Jurkat, Clone E6-1 (cell line): ENCODE measurements at places on chromosomes 12 and 14.

GRCh38 chr14:91392623-91393303 is 24.9 kb downstream of the CCDC88C start:
- no peak for DNase-seq

- no peak for DNase-seq
Measured at GRCh38 chr14:85595981-85596380, 66.0 kb downstream of the FLRT2 start.

GRCh38 chr12:27493260-27493940 is 30.6 kb upstream of the PPFIBP1 start:
- no peak for DNase-seq

DNA sequence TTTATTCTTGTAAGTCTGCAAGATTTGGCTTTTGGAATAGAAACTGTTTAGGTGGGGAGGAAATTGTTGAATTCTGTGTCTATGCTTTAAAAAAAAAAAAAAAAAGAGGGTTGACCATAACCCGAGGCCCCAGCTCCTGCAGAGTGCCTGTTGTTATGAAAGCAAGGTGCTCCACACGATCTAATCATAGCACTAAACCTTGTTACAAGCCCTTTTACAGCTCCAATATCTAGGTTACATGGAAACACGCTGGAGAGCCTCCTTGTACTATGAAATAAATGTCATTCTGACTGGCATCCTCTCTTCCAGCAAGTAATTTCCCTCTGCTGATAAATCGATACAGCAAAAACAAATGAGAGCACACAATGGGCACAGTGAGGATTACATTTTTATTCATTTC is 303.1 kb upstream of the SOX5 start:
- no peak for DNase-seq

GRCh38 chr12:122097927-122098756 is 19.6 kb downstream of the MLXIP start:
- no peak for DNase-seq

DNA sequence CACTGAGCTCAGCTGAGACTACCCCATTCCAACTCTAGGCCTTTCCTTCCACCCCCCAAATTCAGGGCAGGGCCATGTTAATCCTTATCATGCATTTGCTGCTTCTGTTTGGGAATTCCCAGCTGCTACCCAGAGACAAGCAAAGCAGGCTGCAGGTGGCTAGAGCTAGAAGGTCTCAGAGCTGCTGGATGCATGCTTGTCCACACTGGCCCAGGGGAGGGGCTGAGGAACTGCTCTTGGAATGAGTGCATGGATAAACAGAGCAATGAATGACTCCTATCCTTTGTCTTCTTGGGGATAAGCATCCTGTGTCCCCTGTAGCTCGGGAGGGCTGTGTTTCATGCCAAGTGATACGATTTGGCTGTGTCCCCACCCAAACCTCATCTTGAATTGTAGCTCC is 136.8 kb upstream of the NOS1 start:
- DNase-seq = no peak

- DNase-seq = no peak
Measured at GRCh38 chr14:96515731-96516130, 13.5 kb downstream of the PAPOLA start.

GRCh38 chr12:107138990-107139389 is 45.6 kb upstream of the CRY1 start:
- DNase-seq = no peak

DNA sequence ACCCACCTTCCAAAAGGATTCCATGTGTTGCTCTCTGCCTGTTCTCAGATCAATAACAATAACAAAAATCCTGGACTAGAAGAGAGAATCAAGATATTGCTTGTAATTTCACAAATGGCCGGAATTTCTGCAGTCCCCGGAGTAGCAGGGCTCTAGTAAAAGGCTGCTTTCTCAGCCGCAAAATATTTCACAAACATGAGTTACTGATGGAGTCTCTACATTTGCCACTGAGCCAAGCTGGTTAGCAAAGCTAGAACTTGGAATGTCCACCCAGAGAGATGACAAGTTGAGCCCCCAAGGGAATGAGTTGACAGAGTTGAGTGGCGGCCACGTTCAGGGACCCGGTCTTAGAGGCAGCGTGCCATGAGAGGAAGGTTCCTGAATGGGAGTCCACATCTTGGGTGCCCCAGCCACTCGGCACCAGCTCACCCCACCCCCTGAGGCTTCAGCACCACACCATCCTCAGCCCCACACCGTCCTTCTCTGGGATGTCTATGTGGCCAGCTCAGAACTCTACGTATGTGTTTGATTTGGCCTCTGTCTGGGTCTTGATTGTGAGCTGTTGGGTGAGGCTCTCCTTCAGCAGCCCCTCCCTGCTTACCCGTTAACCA is 15.9 kb downstream of the FBLN5 start:
- DNase-seq = no peak

DNA sequence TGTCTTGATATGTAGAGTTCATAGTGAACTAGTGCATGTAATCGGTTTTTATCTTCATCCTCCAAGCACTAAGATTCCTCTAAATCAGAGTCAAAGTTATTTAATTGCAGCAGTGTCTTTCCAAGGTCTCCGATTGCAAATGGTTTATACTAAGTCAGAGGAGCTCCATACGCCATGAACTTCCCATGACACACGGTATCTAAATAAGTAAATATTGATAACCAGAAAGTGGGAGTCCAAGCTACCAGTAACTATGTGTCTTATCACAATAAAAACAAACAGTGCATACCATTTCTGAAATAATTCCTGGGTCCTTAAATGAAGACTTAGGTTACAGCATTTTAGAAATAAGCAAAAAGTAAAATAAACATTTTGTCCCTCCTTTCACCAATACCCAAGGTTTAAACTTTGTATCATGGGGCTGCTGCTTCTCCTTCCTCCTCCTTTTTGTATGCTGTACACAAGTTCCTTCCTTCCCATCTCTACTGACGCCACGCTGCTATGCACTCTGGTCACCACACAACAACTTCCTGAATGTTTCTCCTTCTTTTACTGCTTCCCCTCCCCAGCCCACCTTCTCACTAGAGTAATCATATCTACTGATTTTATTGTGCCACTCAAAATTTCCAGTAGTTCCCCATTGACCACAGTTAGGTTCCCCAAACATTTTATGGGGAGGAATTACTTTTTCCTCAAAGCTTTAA is 10.7 kb downstream of the NR1H4 start:
- DNase-seq = no peak

DNA sequence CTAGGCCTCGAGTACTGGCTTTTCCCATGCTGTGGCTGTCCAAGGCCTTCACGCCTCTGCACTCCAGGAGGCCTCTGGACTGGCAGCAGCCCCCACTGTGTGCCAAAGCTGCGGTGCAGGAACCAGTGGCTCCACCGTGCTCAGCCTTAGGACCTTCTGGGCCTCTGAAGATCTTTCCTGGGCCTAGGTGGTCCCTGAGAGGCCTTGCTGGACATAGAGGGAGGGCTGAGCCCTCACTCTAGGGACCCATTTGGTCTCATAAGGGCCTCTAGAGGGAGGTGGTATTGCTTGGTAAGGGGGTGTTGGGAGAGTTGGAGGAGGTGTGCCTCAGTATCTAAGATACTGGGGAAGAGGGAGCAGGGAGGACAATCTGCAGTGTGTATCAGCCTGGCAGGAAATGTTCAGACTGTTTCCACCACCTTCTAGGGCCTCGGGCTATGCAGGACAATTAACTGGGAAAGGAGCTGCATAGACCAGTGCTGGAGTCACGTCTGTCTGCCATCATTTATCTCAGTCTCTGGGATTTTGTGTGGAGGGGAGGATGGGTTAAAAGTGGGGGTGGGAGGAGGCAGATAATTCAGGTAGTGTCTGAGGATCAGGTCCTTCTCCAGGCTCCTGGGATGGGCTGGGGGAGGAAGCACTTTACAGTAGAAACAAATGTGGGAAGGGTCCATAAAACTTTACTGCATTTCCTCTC is 2.9 kb downstream of the HOXC5 start:
- DNase-seq = no peak

- no peak for DNase-seq
Measured at GRCh38 chr14:94144765-94145164, 15.4 kb upstream of the IFI27L2 start.

DNA sequence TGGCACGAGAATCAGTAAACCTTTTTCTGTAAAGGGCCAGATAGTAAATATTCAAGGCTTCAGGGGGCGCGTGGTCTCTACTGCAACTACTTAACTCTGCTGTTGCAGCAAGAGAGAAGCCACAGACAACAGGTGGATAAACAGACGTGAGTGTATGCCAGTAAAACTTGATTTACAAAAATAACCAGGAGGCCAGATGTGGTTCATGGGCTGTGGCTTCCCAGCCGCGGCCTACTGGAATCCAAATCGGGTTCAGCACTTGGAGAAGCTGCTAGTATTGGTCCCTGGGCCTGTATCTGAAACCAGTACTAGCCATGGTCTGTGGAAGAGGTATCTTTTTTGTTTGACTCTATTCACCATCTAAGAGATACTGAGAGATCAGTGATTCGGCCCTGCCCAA is 13.3 kb downstream of the PPP2R5C start:
- peak; percentile 82 for DNase-seq

DNA sequence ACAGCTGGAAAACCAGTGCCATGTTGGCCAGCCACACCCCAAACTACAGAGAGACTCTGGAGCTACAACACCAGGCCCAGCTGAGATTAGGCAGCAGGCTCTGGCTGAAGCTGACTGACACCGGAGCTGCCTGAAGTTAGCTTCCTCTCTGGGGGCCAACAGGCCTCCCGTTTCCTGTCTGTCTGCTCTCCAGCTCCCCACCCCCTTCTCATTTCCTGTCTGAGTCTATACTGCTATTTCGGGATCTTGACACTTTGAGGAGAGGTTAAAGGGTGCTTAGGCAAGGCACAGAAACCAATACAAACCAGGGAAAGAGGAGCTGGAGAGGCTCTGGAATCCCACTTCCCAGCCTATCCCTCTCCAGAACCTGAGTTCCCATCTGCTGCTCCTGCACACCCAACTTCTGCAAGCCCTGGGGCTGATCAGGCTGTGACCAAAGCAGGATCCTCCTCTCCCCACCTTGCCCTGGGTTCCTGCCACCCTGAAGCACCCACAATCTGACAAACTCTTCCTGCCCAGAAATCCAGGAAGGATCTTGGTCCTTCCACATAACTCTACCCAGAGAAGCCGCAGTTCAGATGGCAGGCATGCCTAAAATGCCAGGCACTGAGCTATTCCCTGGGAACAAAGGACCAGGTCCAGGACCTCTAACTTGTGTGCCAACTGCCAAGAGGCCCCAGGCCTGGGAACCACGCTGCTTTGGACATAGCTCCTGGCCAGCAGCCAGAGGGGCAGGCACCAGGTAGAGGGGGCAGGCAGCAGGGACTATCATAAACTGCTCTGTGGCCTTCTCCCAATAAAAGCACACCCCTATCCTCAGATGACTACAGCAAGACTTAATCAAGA is 39.9 kb downstream of the PRPF40B start:
- peak; percentile 96 for DNase-seq

GRCh38 chr12:132178801-132179401 is 34.6 kb downstream of the NOC4L start:
- no peak for DNase-seq

DNA sequence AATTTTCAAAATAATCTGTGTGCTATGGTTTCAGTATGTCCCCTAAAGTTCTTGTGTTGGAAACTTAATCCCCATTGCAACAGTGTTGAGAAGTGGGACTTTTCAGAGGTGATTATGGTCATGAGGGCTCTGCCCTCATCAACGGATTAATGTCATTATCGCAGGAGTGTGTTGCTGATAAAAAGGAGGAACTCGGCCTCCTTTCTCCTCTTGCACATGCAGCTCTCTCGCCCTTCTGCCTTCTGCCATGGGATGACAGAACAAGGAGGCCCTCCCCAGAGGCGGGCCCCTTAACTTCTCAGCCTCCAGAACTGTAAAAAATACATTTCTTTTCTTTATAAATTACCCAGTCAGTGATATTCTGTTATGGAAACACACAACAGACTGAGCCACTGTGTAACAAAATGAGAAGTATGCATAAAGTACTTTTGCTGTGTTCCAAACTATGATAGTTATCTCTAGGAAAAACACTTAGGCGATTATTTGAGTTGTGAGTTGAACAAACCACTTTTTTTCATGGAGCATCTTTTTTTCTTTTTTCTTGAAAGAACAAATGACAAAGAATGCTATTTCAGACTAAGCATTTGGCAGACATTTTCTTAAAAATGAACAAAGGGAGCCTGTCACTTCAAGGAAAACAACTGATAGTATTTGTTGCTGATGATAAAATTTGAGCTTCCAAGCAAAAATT is 134.8 kb upstream of the FUT8 start:
- no peak for DNase-seq

GRCh38 chr14:63454863-63455622 is 88.1 kb downstream of the PPP2R5E start:
- peak; percentile 17 for DNase-seq

- DNase-seq = no peak
Measured at GRCh38 chr12:17642340-17642650, 447.7 kb downstream of the RERGL start.

DNA sequence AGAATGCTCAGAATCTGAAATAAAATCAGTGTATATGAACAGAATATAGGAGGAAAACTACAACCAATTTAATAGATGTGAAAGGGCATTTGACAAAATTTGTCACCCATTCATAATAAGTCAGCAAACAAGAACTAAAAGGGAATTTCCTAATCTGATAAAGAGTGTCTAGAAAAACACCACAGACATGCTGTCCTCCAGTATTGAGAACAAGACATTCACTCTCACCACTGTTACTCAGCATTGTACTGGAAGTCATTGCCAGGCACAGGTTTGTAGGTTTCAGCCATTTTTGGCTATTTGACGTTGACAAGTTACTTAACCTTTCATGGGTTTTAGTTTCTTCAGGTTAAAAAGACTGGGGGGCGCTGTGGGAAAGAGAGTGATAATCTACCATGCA is 13.2 kb downstream of the EIF2S1 start:
- DNase-seq = no peak

- DNase-seq = no peak
Measured at GRCh38 chr12:71142016-71142415, 15.8 kb downstream of the TSPAN8 start.

DNA sequence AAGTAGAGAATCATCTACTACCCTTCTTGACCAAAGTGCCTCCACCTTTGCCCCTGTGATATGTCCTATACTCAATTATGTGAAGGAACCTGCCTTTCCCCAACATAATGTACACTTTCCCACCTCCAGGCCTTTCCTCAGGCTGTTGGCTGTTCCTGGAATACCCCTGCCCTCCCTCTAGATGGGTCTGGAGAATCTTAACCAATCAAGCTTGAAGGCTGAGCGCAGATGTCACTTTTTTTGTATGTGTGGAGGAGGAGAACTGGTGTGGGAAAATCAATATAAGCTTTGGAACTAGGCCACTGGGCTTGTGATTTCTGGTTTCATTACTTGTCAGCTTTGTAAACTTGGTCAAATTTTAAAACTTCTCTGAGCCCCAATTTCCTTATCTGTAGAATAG is 4.7 kb downstream of the BMAL2 start:
- no peak for DNase-seq

GRCh38 chr12:112327209-112327938 is 54.9 kb downstream of the HECTD4 start:
- DNase-seq = no peak
